Liver (tissue), 10 donors: ENCODE measurements at places on chromosomes 1 and 21.

GRCh38 chr1:71269818-71270217 lies 189.0 kb upstream of the ZRANB2 start:
- no peak for DNase-seq

- DNase-seq = no peak
These were observed 12.8 kb downstream of the RNF2 start for GRCh38 chr1:185058110-185058509.

DNA sequence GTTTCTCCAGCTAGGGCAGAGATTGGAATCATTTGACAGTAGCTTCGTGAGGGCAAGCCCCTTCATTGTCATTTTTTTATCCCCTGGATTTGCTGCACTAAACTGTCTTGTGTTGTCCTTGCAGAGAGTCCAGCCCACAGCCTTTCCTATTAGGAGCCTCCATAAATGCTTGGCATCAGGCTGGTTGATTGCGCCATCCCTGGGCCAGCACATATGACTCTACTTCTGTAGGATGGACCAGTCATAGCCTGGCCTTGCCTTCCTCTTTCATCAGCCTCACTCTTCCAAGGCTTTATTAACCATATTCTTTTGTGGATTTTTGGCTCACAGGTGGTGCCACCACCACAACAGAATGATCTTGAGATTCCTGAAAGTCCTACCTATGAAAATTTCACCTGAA lies 31.4 kb downstream of the LY9 start:
- DNase-seq = no peak

DNA sequence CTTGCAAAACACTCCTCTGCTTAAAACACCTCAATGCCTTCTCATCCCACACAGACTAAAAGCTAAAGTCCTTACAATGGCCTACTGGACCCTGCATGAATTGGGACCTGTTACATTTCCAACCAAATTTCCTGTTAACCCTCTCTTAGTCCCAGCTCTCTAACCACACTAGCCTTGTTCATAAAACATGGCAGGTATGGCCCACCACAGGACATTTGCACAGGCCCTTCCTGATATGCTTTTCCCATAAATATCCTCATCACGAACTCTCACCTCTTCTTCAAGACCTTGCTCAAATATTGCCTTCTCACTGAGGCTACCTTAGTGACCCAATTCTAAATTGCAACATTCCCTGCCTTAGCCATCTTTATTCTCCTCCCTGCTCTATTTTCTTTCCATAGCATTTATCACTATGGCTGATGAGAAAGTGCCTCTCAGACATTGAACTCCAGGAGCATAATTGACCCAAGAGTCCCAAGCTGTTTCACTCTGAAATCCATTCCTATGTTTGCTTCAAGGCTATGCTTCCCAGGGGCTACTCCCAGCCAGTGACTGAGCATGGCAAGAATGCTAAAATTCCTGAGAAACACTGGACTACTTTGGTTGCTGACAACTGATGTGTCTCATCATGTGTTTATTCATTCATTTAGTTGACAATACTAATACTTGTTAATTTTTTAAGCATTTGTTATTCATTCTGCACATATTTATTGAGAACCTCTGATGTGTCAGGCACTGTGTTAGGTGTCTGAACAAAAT lies 2.7 kb upstream of the PALMD start:
- no peak for DNase-seq

GRCh38 chr1:197598935-197599334 lies 176.3 kb downstream of the DENND1B start:
- no peak for DNase-seq

DNA sequence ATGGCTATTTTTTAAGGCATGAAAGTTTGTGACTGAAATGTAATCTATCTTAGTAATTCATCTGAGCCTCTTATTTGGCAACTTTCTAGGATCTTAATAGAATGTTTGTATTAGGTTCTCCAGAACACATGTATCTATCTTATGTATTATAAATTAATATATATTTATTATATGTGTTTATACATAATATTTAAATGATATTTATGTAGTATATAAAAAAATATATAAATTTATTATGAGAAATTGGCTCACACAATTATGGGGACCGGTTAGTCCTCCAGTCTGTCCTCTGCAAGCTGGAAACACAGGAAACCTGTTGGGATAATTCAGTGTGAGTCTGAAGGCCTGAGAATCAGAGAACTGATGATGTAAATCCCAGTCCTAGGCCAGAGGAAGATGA lies 155.7 kb downstream of the AMY1C start:
- DNase-seq = no peak

DNA sequence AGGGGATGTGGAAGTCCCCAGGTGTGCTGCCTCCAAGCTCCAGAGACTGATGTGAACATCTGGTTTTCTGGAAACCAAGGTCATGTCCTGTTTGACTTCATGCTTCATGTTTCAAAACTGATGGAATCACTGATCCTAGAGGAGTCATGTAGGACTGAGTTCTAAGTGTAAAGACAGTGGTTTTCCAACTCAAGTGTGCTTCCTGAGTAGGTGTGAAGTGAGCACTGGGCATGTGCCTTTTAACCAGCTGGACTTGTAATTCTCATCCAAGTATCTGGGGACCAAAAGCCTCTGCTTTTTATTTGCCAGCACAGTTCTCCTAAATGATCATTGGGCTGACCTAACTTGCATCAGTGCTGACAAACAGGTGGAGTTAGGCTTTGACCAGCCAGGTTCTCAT lies 36.9 kb downstream of the ABCA4 start:
- no peak for DNase-seq

DNA sequence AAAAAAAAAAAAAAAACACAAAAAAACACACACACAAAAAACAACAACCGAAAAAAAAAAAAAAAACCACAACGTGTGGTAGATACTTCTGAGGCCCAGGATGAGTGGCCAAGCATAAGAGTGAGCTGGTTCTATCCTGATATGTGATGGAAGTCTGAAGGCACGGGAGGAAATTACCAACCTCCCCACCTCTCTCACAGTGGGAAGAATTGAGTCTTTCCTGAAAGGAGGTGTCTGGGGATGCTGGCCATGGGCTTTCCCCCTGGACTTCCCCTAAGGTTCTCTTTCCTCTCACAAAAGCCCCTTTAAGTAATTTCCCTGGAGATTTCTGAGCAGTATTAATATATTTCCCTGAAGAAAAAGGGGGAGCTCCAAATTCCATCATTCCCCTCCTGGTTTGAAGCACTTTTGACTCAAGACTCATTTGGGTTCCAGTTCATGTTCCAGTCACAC lies 5.2 kb downstream of the TMCC2 start:
- no peak for DNase-seq

DNA sequence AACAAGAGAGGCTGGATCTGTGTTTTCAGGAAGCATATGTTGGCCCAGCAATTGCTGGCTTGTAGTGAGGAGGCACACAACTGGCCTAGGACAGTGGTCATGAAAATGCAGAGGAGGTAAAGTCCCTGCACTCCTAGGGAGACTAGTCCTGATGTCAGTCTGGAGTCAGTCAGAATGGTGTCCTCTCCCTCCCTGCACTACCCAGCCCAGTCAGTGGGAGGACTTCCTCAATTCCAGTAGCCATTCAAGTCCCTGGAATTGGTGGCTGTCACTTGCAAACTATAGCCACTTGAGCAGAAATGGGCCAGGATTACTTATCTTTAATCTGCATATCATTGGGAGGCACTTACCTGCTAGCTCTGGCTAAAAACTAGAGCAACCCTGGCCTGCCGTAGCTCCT lies 18.6 kb downstream of the NDUFS5 start:
- no peak for DNase-seq

- DNase-seq = no peak
These were observed 96.6 kb downstream of the DPYD start for GRCh38 chr1:97824200-97824599.

DNA sequence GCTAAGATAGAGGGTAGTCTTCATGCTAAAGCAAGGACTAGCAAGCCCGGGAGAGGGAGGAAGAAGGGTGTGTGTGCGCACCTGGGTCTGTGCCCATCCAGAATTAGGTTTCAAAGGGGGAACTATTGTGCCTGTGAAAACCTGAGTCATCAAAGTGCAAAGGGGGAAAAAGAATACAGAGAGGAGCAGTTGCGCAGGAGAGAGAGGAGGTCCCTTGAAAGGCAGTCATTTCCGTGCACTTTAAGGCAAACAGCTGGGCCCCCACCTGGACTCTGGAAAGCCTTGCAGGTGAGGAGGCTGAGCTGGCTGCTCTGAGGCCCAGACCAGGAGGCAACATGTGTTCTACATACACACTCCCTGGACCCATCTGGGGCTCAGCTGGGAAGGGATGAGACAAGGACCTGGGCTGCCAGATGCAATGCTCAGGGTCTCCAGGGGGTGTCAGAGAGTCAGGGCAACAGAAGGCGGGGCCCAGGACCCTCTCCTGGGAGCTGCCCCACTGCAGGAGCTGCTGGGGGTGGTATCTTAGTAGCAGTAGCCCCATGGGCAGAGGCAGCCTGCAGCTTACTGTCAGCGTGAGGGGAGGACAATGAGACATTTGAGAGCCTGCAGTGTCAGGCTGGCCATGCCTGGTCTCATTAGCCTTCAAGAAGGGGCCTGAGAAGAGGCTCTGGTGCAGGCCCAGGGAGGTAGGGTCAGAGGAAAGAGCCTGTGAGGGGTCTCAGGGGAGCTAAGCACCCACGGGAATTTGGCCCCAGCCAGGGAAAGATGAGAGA lies 14.3 kb downstream of the PROK1 start:
- DNase-seq = no peak

- DNase-seq = no peak
These were observed 4.3 kb downstream of the TIAM1 start for GRCh38 chr21:31339721-31340120.

- no peak for DNase-seq
These were observed 31.8 kb upstream of the SLFNL1 start for GRCh38 chr1:41053316-41053715.

DNA sequence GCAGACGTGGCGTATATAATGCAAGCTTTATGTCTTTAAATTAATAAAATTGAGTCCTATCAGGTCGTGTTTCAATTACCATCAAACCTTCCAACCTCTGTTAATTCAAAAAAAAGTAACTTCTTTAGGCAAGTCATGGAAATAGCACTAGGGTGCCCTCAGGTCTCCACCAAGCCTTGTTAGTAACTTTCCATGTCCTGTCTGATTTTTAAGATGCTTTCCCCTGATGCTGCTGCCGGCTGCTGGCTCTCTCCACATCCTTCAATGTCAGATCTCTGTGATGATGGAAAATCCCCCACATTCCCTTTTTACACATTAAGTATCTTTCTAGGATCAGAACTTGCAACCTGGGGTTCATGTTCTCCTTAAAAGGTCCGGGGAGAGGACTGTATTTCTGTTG lies 3.0 kb downstream of the ERG start:
- DNase-seq = no peak

- no peak for DNase-seq
These were observed 42.9 kb downstream of the UBR4 start for GRCh38 chr1:19167140-19167539.

- no peak for DNase-seq
These were observed 1.1 kb downstream of the CD84 start for GRCh38 chr1:160578175-160578524.
